ENCODE measurements at places on chromosomes 12 and 14. TPM values are rescaled to one million over a fixed set of nuclear protein-coding genes. Genes with fewer than 3 reads are reported as not detected.

Gene SLC25A47
- total RNA-seq = not detected

GRCh38 chr12:100706033-100706432 lies 88.5 kb upstream of the ANO4 start:
- DNase-seq = peak; percentile 80
- no peak overlapping the region for H3K4me3 ChIP-seq
- H3K36me3 ChIP-seq = no peaks in the 10 kb centered on the region
- H3K4me1 ChIP-seq = peaks cover 8% of the 10 kb centered on the region

DNA sequence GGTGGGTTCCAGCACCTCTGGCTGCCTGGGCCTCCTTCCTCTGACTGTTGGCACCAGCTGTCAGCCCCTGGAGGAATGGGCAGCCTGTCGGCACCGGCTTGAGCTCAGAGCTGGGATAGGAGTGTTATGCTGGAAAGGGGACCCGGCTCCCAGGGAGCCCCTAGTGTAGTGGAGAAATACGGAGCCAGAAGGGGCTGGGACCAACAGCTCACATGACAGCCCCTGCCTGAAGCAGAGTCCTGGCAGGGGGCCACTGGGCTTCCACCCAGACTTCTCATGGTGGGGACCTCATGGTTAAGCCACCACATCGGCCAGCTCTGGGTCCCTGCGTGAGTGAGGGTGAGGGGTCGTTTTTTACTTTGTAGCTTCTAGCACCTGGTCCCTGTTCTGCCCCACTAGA lies 174.5 kb downstream of the TSPAN9 start:
- no peaks in the 10 kb centered on the region for H3K4me1 ChIP-seq
- no peak overlapping the region for H3K4me3 ChIP-seq
- DNase-seq = no peak

DNA sequence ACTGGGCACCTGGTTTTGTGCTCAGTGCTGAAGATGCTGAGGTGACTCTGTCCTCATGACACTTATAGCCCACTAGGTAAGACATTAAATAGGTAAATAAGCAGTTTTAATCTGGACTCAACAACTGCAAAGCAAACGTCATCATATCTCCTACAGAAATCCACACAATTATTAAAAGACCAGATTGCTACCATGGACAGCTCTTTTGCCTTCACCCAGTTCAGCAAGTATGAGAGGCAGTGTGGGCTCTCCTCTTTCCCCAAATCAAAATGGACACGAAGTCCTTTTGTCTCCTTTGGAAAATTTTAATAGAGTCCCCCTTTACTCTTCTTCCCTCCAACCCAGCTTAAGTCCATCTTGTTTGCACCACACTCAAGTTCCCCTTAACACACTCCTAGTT lies 171.1 kb downstream of the RPAP3 start:
- H3K4me3 ChIP-seq = no peak overlapping the region
- H3K36me3 ChIP-seq = no peaks in the 10 kb centered on the region
- no peaks in the 10 kb centered on the region for H3K27me3 ChIP-seq
- H3K4me1 ChIP-seq = no peaks in the 10 kb centered on the region

- H3K27me3 ChIP-seq = no peaks in the 10 kb centered on the region
- peak overlapping the region; percentile 77 for H3K4me3 ChIP-seq
- peaks cover 2% of the 10 kb centered on the region for H3K4me1 ChIP-seq
- H3K36me3 ChIP-seq = no peaks in the 10 kb centered on the region
- peak overlapping the region; percentile 95 for H3K27ac ChIP-seq
- DNase-seq = peak; percentile 77
These were observed 682 bp downstream of the CREBL2 start for GRCh38 chr12:12612358-12612757.

Gene OR10AD1
- total RNA-seq = not detected

GRCh38 chr14:51653775-51654532 lies 2.2 kb downstream of the FRMD6 start:
- H3K4me1 ChIP-seq = peaks cover 34% of the 10 kb centered on the region
- H3K4me3 ChIP-seq = peak overlapping the region; percentile 100
- H3K27me3 ChIP-seq = no peaks in the 10 kb centered on the region
- peak overlapping the region; percentile 98 for H3K27ac ChIP-seq
- no peak for DNase-seq

GRCh38 chr14:37023875-37024565 lies 148.4 kb downstream of the SLC25A21 start:
- H3K4me3 ChIP-seq = no peak overlapping the region
- no peak for DNase-seq
- no peak overlapping the region for H3K27ac ChIP-seq
- no peaks in the 10 kb centered on the region for H3K4me1 ChIP-seq
- no peaks in the 10 kb centered on the region for H3K27me3 ChIP-seq
- no peaks in the 10 kb centered on the region for H3K36me3 ChIP-seq

- peaks cover 14% of the 10 kb centered on the region for H3K4me1 ChIP-seq
- no peak overlapping the region for H3K27ac ChIP-seq
- H3K4me3 ChIP-seq = no peak overlapping the region
These were observed 23.5 kb upstream of the INF2 start for GRCh38 chr14:104665657-104666522.

Gene C3AR1
- 7.1 TPM for total RNA-seq

- H3K4me3 ChIP-seq = peak overlapping the region; percentile 56
- peaks cover 26% of the 10 kb centered on the region for H3K4me1 ChIP-seq
- no peaks in the 10 kb centered on the region for H3K36me3 ChIP-seq
- peak; percentile 84 for DNase-seq
- H3K27ac ChIP-seq = no peak overlapping the region
These were observed 1.1 kb downstream of the PAPLN start for GRCh38 chr14:73238424-73238852.

GRCh38 chr14:20428010-20428365 lies 8.0 kb downstream of the KLHL33 start:
- no peak overlapping the region for H3K27ac ChIP-seq
- H3K36me3 ChIP-seq = no peaks in the 10 kb centered on the region
- H3K4me1 ChIP-seq = no peaks in the 10 kb centered on the region

DNA sequence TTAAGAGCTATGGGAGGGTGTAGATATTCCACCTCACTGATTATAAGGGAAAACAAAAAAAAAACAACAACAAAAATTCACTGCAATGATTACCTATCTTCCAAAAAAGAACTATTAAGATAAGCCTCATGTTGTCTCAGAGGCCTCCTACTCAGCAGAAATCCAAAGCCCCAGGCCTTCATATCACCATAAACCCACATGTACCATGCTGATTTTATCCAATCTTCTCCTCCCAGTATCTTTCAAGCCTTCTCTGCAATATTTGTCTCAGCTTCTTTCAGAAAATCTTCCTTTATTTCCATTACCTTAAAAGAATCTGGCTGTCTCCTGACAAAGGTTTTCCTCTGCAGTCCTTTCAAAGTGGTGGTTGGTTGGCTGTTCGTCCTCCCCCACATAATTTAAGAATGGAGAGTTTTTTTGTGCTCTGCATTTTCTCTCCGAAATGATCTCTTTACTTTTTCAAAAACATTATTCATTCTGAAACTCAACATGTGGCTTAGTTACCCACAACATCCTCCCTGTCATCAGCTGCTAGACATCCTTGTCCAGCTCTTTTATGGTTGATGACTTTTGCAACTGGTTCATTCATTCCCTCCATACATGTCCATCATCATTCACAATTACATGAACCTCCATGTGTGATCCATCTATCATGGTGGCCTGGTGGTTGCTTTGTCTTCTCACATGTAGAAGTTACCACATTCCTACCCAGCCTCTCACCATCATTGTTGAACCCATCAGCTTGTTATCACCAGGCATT lies 2.9 kb upstream of the EPYC start:
- H3K4me1 ChIP-seq = peaks cover 7% of the 10 kb centered on the region
- peaks cover 36% of the 10 kb centered on the region for H3K27me3 ChIP-seq
- H3K27ac ChIP-seq = no peak overlapping the region
- H3K36me3 ChIP-seq = no peaks in the 10 kb centered on the region

DNA sequence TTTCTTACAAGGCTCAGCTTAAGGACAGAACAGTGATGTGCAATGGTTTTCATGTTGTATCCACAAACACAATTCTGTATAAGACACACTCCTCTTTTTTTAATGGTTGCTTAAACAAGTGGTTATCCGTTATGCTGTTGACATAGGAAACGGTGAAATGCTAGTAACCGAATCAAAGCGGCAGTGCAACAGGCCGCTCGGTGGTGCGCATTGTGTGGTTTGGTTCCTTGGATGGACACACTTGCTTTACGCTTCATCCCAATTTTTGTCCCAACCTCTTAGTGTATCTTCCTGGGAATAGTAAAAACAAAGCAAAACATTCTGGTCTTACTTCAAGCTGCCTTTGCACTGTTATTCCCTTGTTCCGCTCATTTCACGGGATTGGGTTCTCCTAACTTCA lies 650 bp upstream of the PTGER2 start:
- DNase-seq = peak; percentile 24
- no peaks in the 10 kb centered on the region for H3K36me3 ChIP-seq
- H3K4me1 ChIP-seq = peaks cover 17% of the 10 kb centered on the region
- H3K4me3 ChIP-seq = peak overlapping the region; percentile 76

DNA sequence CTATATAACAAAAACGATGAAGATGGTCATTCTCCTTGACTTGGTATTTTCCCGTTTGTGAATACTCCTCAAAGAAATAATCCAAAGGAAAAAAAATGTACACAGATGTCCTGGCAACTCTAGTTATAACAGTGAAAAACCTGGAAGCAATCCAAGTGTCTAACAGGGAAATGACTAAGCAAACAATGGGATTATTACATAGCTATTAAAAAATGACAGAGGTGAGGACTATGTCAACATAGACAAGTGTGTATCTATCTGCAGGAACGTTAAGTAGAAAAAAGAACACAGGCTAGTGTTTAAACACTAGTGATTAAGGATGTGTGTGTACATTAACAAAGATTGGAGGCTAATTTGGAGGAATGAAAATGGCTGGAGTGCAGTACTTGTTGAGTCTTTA lies 5.9 kb upstream of the APOLD1 start:
- peaks cover 10% of the 10 kb centered on the region for H3K4me1 ChIP-seq
- peak; percentile 85 for DNase-seq
- no peaks in the 10 kb centered on the region for H3K27me3 ChIP-seq
- H3K4me3 ChIP-seq = no peak overlapping the region

Gene MIP
- not detected for total RNA-seq

Gene YEATS4
- 9.2 TPM for total RNA-seq

- no peaks in the 10 kb centered on the region for H3K27me3 ChIP-seq
- H3K4me3 ChIP-seq = no peak overlapping the region
- H3K4me1 ChIP-seq = no peaks in the 10 kb centered on the region
- H3K36me3 ChIP-seq = no peaks in the 10 kb centered on the region
- no peak overlapping the region for H3K27ac ChIP-seq
- DNase-seq = no peak
These were observed 170.4 kb downstream of the PRKD1 start for GRCh38 chr14:29757188-29757680.

- no peak overlapping the region for H3K4me3 ChIP-seq
- no peaks in the 10 kb centered on the region for H3K4me1 ChIP-seq
- no peak overlapping the region for H3K27ac ChIP-seq
- no peaks in the 10 kb centered on the region for H3K36me3 ChIP-seq
These were observed 24.6 kb upstream of the BATF start for GRCh38 chr14:75497701-75498100.

DNA sequence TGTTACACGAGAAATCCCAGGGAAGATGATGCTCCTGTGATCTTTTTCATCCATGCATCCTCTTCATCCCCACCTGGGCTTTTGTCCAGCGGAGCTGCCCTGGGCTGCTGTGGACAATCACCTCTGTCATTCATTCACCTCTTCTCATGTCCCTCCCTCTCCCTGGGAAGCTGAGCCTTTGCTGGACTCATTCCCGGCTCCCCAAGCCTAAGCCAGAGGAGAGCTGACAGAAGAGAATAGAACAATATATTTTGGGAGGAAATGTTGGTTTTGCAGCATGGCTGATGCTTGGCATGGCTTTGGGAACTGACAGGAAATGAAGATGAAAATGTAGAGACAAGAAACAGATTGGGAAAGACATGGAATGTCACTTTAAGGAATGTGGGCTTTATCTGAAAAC lies 177.4 kb downstream of the DICER1 start:
- H3K27me3 ChIP-seq = no peaks in the 10 kb centered on the region
- no peak for DNase-seq
- H3K4me1 ChIP-seq = no peaks in the 10 kb centered on the region
- no peak overlapping the region for H3K4me3 ChIP-seq
- H3K27ac ChIP-seq = no peak overlapping the region

Gene MGAT4C
- total RNA-seq = 1.2 TPM

DNA sequence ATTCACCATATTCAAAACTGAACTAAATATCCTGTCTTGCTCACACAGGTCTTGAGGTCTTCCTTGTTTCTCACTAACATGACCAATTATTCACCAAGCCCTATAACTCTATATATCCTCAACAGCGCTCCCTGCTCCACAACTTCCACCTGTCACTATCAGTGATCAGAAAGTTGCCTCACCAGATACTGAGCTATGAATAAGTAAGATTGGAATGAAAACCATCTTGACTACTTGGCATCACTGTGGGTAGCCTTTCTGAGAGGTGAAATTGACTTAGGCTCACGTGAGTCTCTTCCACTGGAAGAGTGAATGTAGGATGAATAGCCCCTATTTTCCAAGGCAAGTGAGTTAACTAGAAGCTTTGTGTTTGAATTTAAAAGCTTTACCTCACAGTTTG lies 167.1 kb downstream of the PIK3C2G start:
- H3K27ac ChIP-seq = no peak overlapping the region
- no peaks in the 10 kb centered on the region for H3K27me3 ChIP-seq
- H3K4me3 ChIP-seq = no peak overlapping the region
- H3K4me1 ChIP-seq = no peaks in the 10 kb centered on the region
- peak; percentile 11 for DNase-seq
- no peaks in the 10 kb centered on the region for H3K36me3 ChIP-seq

Gene TPH2
- total RNA-seq = 0.24 TPM

Gene ACSM4
- total RNA-seq = not detected

DNA sequence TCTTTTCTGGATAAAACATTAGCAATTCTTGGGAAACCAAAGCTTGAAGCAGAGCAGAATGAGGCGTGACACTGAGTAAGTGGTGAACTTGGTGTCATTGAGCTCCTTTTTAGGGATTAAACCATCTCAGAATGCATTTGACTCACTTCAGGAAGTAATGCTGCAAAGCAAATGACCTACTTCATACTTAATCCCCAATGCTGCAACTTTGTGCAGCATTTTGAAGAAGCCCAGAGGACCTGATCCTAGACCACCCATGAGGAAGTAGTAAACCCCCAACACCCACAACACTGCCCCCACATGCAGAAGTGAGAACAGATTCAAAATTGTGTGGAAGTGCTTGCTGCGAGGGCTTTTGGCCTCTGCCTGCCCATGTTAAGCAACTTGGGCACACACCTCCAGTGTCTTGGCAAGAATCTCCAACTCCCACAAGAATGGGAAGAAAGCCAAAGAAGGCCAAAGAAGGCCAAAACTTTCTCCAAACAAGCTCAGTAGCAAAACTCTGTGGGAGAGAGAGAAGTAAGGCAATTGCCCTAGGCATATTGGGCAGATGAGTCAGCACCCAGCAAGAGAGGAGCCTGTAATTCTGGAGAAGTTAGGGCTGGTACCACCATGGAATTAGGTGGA lies 69.2 kb upstream of the ETV6 start:
- H3K27me3 ChIP-seq = peaks cover 2% of the 10 kb centered on the region
- H3K4me3 ChIP-seq = no peak overlapping the region
- H3K27ac ChIP-seq = no peak overlapping the region
- H3K36me3 ChIP-seq = no peaks in the 10 kb centered on the region
- DNase-seq = peak; percentile 84

Gene SYT1
- total RNA-seq = 24.0 TPM

- no peaks in the 10 kb centered on the region for H3K27me3 ChIP-seq
- H3K27ac ChIP-seq = no peak overlapping the region
- H3K4me3 ChIP-seq = no peak overlapping the region
- no peaks in the 10 kb centered on the region for H3K4me1 ChIP-seq
- no peaks in the 10 kb centered on the region for H3K36me3 ChIP-seq
These were observed 57.5 kb upstream of the C14orf180 start for GRCh38 chr14:104521816-104522745.

GRCh38 chr14:81336009-81336408 lies 64.1 kb downstream of the STON2 start:
- no peak for DNase-seq
- H3K4me3 ChIP-seq = no peak overlapping the region
- H3K4me1 ChIP-seq = no peaks in the 10 kb centered on the region
- H3K36me3 ChIP-seq = no peaks in the 10 kb centered on the region
